ENCODE measurements at places on chromosomes 4 and X.

DNA sequence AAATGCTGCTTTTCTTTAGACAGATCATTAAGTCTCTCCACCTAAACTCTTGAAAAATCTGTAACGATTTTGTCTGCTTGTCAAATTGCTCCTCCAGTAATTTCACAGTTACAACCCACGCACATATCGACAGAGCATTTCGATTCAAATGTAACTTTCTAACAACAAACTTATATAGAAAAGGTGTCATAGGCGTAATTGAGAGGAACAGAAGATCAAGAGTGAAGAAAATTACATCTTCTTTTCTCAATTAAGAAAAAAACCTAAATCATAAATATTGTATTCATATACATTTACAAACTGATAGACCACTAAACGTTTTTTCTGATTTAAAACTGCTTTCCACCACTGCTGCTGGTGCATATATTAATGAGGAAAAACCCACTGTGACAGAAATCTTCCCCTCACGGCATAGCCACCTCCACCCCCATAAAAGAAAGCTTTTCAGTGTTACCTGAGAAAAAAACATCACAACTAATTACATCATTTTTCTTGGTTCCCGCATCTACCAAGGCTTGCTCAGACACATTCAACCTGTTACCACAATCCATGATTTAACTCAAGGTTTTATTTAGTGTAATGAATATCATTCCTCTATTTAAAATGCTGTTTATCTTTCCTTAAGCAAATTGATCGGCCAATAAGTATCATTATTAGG is 1.9 kb downstream of the GPM6A start:
- no peak for DNase-seq

GRCh38 chr4:184817494-184818215 is 8.1 kb downstream of the ACSL1 start:
- no peak for DNase-seq

DNA sequence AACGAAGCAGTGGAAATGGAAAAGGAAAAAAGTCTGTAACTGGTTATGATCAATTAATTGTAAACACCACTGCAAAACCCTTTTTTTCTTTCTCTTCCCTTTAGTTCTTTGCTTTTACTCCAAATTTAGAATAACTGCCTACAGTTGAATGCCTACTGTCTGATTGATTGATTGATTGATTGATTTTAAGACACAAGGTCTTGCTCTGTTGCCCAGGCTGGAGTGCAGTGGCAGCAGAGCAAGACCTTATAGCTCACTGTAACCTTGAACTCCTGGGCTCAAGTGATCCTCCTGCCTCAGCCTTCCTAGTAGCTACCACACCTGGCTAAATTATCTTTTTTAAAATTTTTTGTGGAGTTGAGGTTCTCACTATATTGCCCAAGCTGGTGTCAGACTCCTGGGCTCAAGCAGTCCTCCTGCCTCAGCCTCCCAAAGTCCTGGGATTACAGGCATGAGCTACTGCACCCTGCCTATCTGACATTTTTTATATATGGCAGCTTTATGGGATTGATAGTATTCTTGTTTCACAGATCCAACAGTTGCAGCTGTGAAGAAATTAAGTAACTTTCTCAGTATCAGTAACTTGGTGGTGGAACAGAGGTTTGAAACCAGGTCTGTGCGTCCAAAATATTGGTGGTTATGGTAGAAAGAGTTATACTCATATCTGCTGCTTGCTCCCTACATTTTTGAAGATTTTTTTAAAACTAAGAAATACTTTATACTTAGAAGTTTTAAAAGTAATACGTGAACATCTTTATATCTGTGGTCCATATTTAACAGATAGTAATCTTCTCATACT is 12.4 kb downstream of the UBE2K start:
- no peak for DNase-seq

DNA sequence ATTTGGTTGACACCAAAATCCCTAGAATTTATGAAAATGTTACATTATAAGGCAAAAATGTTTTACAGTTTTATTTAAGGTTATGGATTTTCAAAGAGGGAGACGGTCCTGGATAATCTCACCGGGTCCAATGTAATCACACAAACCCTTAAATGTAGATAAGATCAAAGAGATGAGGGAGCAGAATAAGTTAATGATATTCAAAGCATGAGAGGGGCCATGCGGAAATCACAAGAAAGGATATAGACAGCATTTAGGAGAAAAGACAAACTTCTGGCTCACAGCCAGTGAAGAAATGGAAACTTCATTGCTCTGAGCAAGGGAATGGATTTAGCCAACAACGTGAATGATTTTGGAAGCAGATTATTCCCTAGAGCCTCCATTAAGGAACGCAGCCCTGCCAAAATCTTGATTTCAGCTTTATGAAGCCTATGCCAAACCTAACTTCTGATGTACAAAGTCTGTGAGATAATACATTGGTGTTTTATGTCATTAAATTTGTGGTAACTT is 684.4 kb upstream of the GNPDA2 start:
- DNase-seq, result no peak

DNA sequence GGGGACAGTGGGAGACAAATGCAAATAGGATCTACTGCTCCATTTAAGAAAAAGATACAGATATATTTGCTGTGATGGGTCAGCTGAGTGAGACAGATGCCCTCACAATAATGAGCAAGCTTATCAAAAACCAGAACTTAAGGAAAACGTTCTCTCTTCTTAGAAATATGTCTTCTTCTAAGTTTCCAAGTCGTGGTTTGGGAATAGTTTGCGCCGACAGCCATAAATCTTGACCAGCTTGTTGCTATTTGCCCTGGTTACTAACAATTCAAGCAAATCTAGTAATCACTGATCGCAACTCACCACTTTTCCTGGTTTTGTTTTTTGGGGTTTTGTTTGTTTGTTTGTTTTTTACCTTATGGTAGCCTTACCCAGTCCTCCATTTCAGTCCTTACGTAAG is 67.6 kb upstream of the GUCY1A1 start:
- DNase-seq, result no peak

All from LHCN-M2 (cell line).